ENCODE measurements at places on chromosomes 7 and 10. TPM values are rescaled to one million over a fixed set of nuclear protein-coding genes. Genes with fewer than 3 reads are reported as not detected.
A peak's percentile ranks its signal among the peaks of the same experiment; 100 is the strongest.

COL13A1 gene
- 0.19 TPM for total RNA-seq

DNA sequence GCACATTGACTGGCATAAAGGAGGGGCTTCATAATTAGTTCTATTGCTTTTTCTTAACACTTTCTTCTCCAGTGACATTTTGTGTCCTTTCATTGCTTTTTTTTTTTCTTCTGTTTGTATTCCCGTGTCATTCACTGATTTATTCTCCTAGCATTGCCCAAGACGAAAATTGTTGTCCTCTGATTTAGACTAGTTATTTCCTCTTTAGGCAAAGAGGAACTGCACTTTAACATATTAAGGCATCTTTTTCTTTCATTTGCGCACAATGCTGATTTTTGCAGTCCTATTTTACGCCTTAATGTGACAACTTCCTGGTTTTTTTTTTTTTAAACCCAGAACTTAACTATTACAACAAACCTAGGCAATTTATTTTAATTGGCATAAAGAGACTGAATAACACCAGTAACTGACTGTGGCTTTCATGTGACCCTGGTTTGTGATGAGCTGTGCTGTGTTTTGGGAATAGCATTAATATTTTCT lies 39.7 kb downstream of the ARID5B start:
- no peak for DNase-seq

GRCh38 chr10:74121368-74121767 lies 29.3 kb downstream of the AP3M1 start:
- DNase-seq: no peak

DNA sequence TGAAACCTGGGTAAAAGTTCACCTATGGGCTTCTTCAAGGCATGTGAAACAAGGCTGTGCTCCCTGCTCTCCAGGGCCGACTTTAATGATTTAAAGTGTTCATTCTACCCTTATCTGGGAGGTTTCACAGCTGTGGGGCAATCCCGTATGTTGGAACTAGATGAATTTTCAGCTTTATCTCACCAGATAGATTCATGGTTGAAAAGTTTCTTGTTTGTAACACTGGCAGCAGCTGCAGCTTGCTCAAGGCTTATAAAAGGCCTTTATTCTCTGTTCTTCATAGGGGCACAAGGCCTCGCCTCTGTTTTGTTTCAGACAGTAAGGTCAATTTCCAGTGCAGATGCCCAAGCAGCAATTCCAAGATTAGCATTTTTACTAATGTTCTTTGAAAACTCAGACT lies 70.4 kb upstream of the DNAJB12 start:
- DNase-seq: no peak

AGMO gene
- total RNA-seq: 0.57 TPM

DNA sequence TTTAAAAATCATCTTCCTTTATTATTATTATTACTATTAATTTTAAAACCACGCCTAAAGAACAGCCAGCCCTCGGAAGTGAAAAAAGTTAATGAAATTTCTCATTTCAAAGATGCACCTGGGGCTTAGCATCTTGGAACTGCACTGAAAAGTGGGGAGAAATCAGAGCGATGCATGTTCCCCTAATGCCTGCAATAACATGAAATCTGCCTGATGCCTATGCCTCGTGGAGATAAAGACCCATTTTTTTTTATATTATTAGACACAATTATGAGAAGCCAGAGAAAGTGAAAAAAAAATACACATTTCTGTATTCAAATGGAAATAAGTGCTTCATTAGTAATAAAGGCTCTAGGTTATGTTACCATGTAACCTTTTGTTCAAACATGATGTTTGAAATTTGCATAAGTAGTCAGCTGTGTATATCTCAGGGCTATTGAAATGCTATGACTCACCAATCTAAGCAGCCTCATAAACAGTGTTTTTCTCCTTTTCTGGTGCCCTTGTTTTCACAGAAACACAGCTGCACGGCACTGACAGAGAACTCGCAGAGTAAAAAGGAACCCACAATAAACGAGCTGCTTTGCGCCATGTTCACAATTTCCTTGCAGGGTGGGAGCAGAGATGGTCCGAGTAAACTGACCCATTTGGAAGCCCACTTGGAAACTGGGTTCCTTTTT lies 175.8 kb upstream of the PRKCQ start:
- DNase-seq: peak; percentile 34

SFTPA1 gene
- total RNA-seq: 1.4 TPM

SEM1 gene
- total RNA-seq: 126 TPM

CREB5 gene
- 1.1 TPM for total RNA-seq

DNA sequence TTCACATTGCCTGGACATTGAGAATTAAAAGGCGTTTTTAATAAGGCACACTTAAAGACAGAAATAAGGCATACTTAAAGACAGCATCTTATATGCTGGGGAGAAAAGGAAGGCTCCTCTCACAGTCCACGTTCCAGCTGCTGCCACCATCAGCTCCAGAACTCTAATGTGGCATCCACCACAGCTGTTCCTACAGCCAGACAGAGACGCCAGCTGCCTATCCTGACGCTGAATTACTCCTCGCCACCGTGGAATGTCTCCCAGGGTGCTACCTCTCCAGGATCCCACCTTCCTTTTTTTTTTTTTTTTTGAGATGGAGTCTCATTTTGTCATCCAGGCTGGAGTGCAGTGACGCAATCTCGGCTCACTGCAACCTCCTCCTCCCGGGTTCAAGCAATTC lies 30.8 kb downstream of the SLC37A3 start:
- DNase-seq: no peak

DNA sequence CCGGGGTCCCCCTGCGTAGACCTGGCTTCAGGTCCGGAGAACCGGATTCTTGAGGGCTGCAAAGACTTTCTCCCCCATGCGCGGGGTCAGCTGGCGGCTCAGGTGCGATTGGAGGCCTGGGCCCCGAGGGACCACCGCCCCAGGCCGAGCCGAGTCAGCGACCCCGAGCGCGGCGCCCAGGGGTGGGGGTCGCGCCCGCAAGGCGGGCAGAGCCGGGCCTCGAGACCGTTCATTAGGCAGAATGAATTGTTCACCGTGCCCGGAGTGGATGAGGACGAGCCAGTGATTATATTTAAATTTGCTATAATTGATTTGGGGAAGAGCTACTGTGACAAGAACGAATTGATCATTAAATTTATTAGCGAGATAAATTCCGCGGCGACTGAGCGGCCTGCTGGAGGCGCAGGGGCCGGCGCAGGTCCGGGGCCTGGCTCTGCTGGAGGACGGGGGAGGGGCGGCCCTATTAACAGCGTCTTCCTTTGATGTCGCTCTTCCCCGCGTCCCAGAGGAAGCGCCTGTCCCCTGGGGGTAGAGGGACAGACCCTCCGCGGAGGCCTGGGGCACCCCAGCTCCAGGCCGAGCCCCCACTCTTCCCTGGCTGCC lies 7.5 kb downstream of the MNX1 start:
- DNase-seq: no peak

DNA sequence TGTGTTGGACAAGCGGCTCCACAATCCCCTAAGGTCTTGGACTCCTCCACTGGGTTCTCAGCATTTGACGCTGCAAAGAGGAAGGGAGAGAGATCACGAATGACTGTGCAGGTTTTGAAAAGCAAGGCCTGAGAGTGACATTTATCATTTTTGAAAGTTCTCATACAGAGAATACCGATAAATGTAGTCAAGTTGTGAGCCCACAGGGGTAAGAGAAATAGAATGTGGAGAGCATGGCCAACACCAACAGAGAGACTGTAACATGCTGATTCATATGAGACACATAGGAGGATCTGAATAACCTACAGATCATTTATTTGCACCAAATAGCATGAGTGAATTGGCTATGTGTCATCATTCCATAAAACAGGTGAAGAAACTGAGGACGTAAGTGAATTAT lies 230.5 kb upstream of the MBL2 start:
- no peak for DNase-seq

DNA sequence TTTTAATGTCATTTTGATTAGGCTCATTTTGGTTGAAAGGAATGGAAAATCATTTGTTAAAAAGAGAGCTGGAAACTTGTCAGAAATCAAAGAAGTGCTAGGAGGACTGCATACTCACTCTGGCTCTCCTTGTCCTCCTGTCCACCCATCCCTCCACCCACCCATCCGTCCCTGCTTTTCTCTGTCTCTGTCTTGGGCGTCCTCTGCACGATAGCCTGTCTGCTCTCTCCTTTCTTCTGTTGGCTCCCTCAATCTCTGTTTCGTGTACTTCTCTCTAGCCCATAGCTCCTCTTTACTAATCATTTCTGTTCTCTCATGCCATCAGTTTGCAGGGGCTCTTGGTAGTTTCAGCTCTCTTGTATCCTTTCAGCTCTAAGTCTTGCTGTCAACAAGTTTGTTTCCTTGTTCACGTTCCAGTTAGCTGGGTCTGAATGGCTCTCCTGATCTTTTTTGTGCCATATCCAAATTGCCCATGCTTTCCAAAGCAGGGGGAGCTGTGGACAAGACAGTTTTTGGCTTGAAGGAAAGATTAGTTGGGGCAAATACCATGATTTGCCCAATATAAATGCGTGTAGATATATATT lies 75.6 kb downstream of the KAT6B start:
- DNase-seq: no peak

PLPP4 gene
- 0.14 TPM for total RNA-seq

PPP2R2D gene
- total RNA-seq: 32.3 TPM

DNA sequence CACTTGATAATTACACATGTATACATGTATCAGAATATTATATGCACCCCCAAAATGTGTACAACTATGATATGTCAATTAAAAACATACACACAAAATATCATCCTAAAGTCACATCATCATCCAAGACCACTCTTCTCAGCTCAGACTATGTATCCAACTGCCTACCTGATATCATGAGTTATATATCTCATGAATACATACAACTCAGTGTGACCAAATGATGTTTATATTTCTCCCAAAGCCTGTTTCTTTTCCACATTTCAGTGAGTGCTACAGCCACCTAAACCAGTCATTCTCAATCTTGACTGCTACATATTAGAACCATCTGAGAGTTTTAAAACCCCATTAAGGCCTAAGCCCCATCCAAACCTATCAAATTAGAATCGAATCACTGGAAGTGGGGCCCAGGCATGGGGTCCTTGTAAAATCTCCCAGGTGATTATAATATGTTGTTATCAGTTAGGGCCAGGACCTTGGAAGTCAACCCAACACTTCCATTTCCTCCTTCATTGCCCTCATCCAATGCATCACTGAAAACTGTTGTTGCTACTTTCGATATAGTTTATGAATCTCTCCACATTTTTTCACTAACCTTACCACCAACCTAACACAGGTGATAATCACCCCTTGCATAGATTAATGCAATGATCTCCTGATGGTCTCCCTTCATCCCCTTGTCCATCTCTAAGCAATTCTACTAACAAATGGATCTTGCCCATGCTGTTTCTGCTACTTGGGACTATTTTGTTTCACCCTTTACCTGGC lies 53.8 kb upstream of the ITGB8 start:
- no peak for DNase-seq

DNA sequence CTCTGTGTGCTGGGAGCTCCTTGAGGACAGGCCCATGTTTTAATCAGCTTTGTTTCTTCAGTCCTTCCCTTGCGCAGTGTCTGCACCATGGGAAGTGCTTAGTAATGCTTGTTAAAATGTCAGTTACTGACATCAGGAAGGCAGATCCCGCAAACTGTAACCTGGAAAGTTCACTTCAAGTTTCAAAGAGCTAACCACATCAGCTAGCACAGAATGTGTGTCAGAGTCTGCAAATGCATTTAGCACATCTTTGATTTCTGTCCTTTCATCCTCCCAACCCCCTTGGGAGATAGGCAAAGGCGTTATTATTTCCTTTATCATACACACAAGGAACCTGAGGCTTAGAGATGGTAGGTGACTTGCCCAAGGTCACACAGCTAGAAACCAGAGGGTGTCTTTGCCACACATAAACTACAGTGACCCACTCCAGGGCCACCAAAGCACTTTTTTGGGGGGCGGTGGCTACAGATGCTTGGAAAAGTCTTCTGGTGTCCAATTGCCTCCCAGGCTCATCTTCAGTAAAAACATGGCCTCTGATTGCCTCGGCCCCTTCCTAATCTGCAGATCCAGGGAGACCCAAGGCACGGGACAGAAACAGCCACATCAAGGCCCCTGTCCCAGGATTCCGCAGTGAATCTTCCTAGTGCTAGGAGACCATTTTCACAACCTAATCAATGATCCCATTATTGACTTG lies 116.2 kb upstream of the GPR26 start:
- no peak for DNase-seq

INMT gene
- 0.94 TPM for total RNA-seq

DNA sequence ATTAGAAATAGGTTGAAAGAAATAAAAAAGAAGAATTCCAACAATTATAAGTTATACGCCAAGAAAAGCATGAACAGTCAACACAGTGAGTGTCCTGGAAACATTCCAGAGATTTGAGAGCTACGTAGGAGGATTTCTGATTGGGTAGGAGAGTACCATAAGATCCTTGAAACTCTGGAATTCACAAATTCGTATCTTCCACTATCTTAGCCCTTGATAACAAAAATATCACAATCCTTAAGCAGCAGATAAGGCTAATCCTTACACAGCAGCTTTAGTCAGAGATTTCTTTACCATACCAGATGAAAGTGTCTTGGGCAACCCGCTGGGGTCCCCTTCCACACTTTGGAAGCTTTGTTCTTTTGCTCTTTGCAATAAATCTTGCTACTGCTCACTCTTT lies 8.2 kb downstream of the TPK1 start:
- no peak for DNase-seq

DNA sequence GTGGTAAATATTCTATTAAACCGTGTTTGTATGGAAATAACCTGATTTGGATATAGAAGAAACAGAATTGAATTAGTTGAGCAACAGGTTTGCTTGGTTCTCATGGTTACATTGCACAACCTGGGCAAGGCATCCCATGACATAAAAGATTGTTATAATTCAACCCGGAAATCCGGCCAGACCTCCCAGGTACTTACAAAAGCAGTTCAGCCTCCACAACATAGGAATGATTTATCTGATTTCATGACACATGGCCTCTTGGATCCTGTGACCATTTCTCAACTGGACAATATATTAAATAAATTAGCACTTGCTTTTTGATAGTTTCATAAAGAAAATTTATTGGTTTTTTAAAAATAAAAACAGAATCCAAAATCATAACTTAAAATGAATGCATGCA lies 55.1 kb upstream of the PTPN12 start:
- no peak for DNase-seq

- no peak for DNase-seq
Measured at GRCh38 chr10:73873838-73874215, 528 bp downstream of the CAMK2G start.

DNA sequence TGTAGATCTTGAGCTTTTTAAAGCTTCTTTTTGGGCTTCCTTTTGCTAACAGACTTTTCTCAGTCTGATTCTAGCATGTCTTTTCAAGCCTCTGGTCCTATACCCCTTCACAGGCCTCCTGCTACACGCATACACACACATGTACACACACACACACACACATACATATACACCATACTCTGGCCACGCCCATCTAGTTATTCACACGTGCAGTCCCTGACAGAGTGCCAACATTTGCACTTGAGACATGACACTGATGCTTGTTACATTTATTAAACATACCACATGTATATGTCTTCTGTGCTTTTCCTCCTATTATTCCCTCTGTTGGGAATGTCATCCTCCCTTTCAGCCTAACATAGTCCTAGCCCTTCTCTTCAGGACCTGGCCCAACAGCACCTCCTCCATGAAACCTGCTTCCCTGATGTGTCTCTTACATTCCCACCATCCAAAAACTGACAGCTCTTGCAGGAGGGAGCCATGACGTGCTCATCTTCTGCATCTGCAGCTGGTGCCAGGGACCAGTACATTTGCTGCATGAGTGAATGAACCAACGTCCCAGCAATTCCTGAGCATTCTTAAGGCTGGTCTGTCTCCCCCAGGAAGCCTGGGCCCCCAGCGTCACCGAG lies 222.1 kb downstream of the ARHGAP12 start:
- DNase-seq: no peak
